Mammary microvascular endothelial cell (primary cell): ENCODE measurements at places on chromosomes 5 and 9. TPM values are rescaled to one million over a fixed set of nuclear protein-coding genes. Genes with fewer than 3 reads are reported as not detected.

TMEFF1 gene
- 14.6 and 19.6 TPM in 2 replicates for total RNA-seq

OTP gene
- not detected in 2 replicates for total RNA-seq

LRRC19 gene
- total RNA-seq, result not detected in 2 replicates

SH3TC2 gene
- 3.8 and 4.6 TPM in 2 replicates for total RNA-seq

CNTFR gene
- not detected in 2 replicates for total RNA-seq

GABRA1 gene
- not detected in 2 replicates for total RNA-seq

PCDHB4 gene
- 0.07 and 0.10 TPM in 2 replicates for total RNA-seq

GLRX gene
- total RNA-seq, result 32.6 and 36.0 TPM in 2 replicates

CDKN2B-AS1 gene
- total RNA-seq, result 1.1 and 1.7 TPM in 2 replicates

FGF10 gene
- not detected in 2 replicates for total RNA-seq

PCDHB10 gene
- total RNA-seq, result 0.53 and 0.59 TPM in 2 replicates

BHMT2 gene
- 1.6 and 1.9 TPM in 2 replicates for total RNA-seq

IL9 gene
- total RNA-seq, result not detected in 2 replicates

SGCD gene
- 0.34 TPM in 1 of 2 replicates, not detected in the other for total RNA-seq

HMMR gene
- total RNA-seq, result 43.2 and 43.8 TPM in 2 replicates

C1QTNF2 gene
- total RNA-seq, result 0.07 and 0.20 TPM in 2 replicates

GNG10 gene
- 101 and 106 TPM in 2 replicates for total RNA-seq

OBP2B gene
- total RNA-seq, result not detected in 2 replicates

LHX6 gene
- total RNA-seq, result 16.9 and 17.3 TPM in 2 replicates

RMND5B gene
- total RNA-seq, result 17.7 and 22.1 TPM in 2 replicates

RNF183 gene
- total RNA-seq, result not detected in 2 replicates

ORM2 gene
- not detected in 2 replicates for total RNA-seq

LCN15 gene
- 1.6 TPM in 1 of 2 replicates, not detected in the other for total RNA-seq

SLC35A4 gene
- 57.6 and 60.5 TPM in 2 replicates for total RNA-seq

SMIM33 gene
- total RNA-seq, result not detected in 2 replicates

NUDT2 gene
- 43.4 and 48.1 TPM in 2 replicates for total RNA-seq

MZB1 gene
- total RNA-seq, result not detected in 2 replicates

SNAPC3 gene
- total RNA-seq, result 21.4 and 21.5 TPM in 2 replicates

CDH9 gene
- not detected in 2 replicates for total RNA-seq

RNF208 gene
- total RNA-seq, result not detected in 2 replicates

PPP3R2 gene
- not detected in 2 replicates for total RNA-seq

IFNA2 gene
- not detected in 2 replicates for total RNA-seq

ZFP37 gene
- 0.60 and 0.89 TPM in 2 replicates for total RNA-seq

ADGRD2 gene
- total RNA-seq, result not detected in 2 replicates

CACNA1B gene
- under 0.01 TPM in 1 of 2 replicates, not detected in the other for total RNA-seq

SLC2A6 gene
- total RNA-seq, result 57.0 and 62.3 TPM in 2 replicates

SLC25A48 gene
- total RNA-seq, result not detected in 2 replicates
